Muscle of back (tissue), 13 donors: ENCODE measurements at places on chromosomes 4 and X. TPM values are rescaled to one million over a fixed set of nuclear protein-coding genes. Genes with fewer than 3 reads are reported as not detected.

GRCh38 chr4:170242471-170242870, 152.7 kb upstream of the AADAT start:
- no peak for DNase-seq

PCDH11X gene
- polyA plus RNA-seq = 0.17 TPM

DNA sequence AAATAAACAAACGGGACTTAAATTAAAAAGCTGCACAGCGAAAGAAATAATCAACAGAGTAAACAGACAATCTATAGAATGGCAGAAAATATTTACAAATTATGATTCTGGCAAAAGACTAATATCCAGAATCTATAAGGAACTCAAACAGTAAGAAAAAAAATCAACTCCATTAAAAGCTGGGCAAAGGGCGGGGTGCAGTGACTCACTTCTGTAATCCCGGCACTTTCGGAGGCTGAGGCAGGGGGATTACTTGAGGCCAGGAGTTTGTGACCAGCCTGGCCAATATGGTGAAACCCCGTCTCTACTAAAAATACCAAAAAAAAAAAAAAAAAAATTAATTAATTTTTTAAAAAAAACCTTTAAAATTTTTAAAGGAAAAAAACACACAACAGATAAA, 109.0 kb downstream of the ATP11C start:
- DNase-seq = no peak

- peak; percentile 49 for DNase-seq
Measured at GRCh38 chrX:118621081-118621759, 106.2 kb upstream of the IL13RA1 start.

- no peak for DNase-seq
Measured at GRCh38 chr4:86961605-86962295, 26.9 kb downstream of the AFF1 start.

DNA sequence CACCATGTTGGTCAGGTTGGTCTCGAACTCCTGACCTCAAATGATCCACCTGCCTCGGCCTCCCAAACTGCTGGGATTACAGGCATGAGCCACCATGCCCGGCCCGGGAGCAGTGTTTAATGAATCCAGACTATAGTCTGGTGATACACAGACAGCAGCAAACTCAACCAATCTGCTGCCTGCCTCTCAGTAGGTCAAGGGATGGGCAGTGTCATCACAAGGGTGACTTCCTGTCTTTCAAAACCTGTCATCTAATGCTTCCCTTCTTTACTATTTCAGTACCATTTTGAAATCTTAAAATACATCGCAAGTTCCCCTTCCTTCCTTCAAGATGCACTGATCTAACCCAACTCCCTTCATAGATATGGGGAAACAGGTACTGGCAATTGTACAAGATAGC, 8.4 kb downstream of the RPL39 start:
- no peak for DNase-seq

RBMX2 gene
- polyA plus RNA-seq = 19.1 TPM

CCKAR gene
- not detected for polyA plus RNA-seq

TMEM131L gene
- polyA plus RNA-seq = 66.6 TPM

GRCh38 chr4:39030725-39031124, 1.5 kb downstream of the TMEM156 start:
- DNase-seq = no peak

- no peak for DNase-seq
Measured at GRCh38 chr4:84965553-84966381, 723 bp downstream of the WDFY3 start.

DNA sequence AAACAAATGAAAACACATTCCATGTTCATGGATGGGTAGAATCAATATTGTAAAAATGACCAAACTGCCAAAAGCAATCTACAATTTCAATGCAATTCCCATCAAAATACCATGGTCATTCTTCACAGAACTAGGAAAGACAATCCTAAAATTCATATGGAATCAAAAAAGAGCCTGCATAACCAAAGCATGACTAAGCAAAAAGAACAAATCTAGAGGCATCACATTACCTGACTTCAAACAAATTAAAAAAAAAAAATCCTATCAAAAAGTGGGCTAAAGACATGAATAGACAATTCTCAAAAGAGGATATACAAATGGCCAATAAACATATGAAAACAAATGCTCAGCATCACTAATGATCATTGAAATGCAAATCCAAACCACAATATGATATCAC, 297.5 kb downstream of the NAF1 start:
- no peak for DNase-seq

TNIP3 gene
- 0.19 TPM for polyA plus RNA-seq

ZNF732 gene
- polyA plus RNA-seq = 1.5 TPM

- peak; percentile 85 for DNase-seq
Measured at GRCh38 chr4:164956766-164957643, 20.5 kb downstream of the TRIM61 start.

DNA sequence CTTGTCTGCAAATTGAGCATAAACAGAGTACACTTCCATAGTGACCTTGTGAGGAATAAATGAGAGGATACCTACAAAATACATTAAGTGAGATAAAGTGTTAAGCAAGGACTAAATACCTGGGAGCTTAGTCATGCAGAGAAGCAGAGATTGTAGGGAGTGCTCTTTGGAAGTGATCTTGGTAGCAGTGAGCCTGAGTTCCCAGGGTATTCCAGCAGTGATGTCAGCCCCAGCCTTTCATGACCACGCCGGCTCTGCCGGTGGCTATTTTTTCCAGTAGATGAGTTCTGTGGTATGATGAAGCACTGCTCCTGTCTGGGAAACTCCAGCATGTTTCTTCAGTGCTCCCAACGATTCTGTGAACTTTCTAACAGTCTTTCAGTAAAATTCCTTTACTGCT, 391.5 kb upstream of the IGFBP7 start:
- DNase-seq = peak; percentile 92
